ENCODE measurements at places on chromosomes 5 and 9. TPM values are rescaled to one million over a fixed set of nuclear protein-coding genes. Genes with fewer than 3 reads are reported as not detected.

TSSK1B gene
- total RNA-seq = not detected

FCN2 gene
- total RNA-seq = not detected

DRD1 gene
- total RNA-seq = 0.82 TPM

ANKRD31 gene
- 0.69 TPM for total RNA-seq

DDX4 gene
- not detected for total RNA-seq

ADGRD2 gene
- not detected for total RNA-seq

PRLR gene
- 15.8 TPM for total RNA-seq

AMBP gene
- not detected for total RNA-seq

CCL27 gene
- total RNA-seq = not detected

PIP5KL1 gene
- 2.9 TPM for total RNA-seq

CDH12 gene
- total RNA-seq = not detected

PHF24 gene
- total RNA-seq = 1.5 TPM

GRCh38 chr5:136615251-136616119 lies 250.1 kb upstream of the TRPC7 start:
- DNase-seq = no peak

DNA sequence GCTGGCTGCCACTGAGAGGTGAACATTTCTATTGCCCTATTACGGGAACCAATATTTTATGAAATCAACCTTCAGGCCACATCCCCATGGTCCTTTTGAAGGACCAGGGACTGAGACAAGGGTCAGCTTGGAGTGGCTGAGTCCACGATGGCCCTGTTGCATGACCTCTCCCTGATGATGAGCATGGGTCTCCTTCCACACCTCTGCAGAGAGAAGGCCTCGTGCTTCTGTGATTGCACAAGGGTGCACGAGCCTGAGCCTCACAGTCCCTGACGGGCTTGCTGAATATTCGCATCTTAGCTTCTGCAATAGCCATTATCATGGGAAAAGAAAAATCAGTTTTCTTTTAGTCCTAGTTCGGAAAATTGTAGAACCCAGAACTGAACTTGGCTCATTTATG lies 255.0 kb upstream of the IRX2 start:
- no peak for DNase-seq

- peak; percentile 81 for DNase-seq
Observed at GRCh38 chr9:130220352-130220751, 45.2 kb upstream of the HMCN2 start.

DNA sequence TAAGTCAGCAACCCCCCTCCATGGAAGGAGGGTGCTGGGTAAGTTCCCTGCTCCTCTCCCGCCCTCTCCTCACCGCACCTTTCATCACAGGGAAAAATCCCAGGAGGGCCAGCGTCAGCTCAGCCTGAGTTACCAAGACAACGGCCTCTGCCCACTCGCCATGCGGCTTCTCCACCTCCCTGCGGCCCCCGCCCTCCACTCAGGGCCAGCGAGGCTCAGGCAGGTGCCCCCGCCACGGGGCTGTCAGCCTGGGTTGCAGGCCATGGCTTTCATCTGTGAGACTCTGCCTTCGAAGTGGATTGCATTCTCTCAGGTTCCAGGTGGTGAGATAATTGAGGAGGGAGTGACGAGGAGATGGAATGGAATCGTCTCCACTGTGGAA lies 27.2 kb upstream of the LAMC3 start:
- DNase-seq = no peak

DNA sequence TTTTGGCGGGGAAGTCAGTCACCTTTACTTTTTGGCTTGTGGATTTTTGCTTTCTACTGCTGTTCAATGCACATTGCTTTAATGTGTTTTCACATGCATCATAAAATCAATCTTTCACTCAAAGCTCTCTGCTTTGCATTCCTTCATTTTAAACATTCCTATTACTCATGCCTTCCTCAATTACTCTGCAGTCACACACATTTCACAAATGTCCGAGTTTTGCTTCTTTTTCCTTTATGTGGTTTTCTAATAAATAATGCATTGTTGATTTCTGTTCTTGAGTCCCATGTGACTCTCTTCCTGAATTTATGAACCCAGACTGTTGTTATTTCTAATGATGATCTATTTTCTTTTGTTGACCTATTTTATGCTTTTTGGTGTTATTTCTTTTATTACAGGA lies 82.3 kb upstream of the EPB41L4B start:
- DNase-seq = no peak

DNA sequence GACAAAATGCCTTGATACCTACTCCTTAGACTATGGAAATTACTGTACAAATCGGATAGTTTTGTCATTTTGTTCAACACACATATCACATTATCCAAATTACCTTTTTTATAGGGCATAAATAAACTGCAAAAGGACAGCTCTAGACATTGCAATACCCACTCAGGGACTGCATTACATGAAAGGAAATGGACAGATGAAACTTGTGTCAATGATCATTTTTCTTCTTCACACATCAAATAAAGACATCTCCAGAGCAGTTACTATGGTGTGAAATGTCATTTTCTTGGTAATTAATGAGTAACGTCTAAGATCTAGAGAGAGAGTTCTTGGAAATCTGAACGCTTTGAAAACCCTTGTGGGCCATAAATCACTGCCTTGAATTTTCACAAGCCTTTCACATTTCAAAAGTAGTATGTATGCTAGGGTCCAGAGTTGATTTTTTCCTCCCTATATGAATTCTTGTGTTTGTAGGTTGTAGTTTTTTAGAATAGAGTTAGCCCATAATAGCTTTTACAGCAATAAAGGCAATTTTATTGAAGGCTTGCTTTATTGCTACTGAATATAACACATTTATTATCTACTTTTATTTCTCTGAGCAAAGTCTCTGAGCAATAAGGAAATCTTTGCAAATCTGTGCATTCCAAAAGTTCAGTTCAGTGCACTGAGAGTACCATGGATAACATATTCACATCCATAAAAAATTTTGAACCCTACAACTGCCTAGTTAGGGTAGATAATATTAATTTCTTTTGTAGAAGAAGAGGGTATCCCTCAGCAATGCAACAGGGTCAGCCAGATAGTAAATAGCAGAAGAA lies 358.0 kb upstream of the PCSK5 start:
- DNase-seq = no peak

DNA sequence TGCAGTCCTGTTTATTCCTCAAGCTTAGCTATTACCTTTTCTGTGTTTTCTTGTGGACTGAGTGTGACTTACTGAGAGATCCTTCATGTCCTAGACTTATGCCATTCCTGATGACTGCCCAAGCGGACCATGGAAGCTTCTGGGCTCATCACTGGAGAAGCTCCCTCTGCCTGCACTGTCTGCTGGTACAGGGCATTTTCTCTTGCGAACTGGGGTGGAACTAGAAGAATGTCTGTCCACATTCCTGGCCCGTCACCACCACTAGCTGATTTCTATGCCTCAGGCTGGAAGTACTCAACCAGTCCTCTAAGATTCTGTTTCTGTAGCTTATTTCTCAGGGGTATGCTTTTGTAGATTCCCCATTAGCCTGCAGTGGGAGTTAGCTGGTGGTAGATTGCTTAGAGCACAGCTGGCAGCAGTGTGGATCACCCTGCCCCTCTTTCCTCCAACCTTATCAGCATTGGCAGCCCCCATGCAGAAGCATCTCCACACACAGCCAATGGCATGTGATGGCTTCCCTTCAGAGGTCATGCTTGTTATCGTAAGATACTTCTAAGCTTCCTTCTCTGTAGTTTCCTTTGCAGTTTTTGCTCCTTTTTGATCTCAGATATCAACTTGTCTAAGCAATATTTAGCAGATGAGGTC lies 12.4 kb downstream of the SLC36A1 start:
- no peak for DNase-seq

- DNase-seq = no peak
Observed at GRCh38 chr9:18824095-18824666, 208.8 kb downstream of the SAXO1 start.

DNA sequence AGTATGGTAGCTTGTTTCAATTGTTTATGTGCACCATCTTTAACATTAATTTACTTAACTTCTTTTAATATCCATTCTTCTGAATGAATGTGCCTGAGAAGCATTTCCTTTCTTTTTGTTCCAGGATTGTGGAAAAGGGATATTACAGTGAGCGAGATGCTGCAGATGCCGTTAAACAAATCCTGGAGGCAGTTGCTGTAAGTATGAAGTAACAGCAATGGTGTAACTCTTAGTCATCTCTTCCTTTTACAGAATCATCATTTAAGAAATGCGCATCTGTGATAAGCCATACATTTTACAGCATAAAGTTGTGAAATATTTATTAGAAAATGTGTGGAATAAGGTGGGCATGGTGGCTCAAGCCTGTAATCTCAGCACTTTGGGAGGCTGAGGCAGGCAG lies 117.7 kb downstream of the STARD4 start:
- DNase-seq = no peak

- no peak for DNase-seq
Observed at GRCh38 chr9:112119225-112120029, 55.7 kb downstream of the SUSD1 start.

- no peak for DNase-seq
Observed at GRCh38 chr9:18795947-18796671, 236.9 kb downstream of the SAXO1 start.

- peak; percentile 78 for DNase-seq
Observed at GRCh38 chr9:121278477-121279261, 10.7 kb downstream of the GSN start.

- no peak for DNase-seq
Observed at GRCh38 chr9:115413304-115413703, 295.3 kb upstream of the TNC start.

DNA sequence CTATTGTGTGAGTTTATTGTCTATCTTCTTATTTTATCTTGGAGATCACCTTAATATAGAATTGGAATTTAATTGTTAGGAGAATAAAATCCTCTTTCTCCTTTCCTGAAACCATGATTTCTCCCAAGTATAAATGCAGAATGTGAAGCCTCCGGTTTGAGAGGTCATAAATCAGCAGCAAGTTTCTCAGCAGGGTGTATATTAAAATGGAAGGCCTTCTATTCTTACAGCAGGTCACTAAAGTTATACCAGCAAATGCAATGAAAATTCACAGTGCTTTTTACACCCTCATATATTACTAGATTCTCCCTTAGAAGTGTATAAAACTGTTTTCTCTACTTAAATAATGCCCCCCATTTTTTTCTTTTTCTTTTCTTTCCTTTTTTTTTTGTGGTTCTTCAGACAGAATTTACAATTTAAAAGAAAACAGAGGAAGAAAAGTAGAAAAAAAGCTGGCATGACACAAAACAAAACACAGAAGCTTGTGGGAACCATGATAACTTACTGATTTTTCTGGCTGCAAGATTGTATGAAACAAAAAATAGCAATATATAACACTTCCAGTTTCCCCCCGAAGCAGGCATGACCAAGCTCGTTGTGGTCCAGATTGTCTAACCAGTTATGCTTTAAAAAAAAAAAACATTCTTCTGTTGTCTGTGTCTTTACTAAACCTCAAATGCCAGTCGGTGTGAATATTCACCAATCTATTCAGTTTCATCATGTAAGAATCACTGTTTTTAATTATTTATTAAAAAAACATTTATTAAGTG lies 211.2 kb downstream of the RAB3C start:
- no peak for DNase-seq

DNA sequence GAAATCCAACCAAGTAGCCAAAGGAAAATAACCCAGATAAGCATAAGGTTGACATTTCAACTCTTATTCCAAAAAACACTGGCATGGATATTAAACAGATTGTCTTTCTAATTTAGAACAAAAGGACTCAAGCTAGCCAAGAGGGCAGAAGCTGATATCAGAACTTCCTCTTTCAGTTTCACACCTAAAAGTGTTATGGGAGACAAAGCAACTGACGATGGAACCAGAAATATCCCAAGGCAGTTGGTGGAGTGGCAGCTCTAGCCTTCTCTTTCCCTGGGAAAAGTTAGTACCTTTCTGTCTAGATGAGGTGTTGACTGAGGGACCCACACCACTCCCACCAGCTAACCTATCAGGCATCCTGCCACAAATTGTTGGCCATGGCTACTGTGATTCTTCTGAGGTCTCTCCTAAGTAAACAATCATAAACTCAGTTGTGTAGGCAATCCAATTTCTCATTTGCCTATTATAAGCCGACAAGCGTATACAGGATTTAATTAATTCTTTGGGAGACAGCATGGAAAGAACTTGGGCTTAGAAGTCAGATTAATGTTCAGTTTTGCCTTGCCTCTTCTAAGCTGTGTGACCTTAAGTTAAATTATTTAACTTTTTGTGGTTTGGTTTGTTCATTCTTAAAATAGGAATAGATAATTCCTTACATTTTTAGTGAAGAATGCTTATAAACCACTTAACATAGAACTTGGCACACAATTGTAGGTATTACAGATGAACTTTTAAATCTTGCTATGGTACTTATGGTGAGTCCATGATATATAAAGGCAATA lies 110.9 kb upstream of the ADAMTSL1 start:
- DNase-seq = no peak

DNA sequence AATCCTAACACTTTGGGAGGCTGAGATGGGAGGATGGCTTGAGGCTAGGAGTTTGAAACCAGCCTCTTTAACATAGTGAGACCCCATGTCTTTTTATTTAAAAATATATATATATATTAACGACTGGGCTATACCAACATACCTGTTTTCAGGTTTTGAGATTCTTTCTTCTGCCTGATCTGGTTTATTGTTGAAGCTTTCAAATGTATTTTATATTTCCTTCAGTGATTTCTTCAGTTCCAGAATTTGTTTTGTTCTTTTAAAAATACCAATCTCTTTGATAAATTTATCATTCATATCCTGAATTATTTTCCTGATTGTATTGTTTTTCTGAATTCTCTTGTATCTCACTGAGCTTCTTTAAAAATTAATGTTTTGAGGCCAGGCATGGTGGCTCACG lies 31.2 kb downstream of the OGN start:
- no peak for DNase-seq

DNA sequence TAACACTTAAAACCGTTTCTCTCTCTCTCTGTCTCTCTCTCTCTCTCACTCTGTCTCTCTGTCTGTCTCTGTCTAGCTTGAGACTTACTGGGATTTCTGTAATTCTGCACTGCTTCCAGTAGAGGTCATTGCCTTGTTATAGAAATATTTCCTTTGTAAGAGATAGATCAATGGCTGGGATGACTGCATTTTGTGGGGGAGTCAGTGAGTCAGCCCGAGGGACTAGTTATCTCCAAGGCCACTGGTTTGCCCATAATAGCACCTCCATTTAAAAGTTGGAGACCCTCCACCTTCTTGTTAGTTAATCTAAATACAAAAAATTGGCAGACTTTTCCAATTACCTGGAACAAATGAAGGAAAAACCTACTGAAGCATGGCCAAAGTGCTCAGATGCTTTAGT lies 547.2 kb downstream of the LRRC70 start:
- DNase-seq = no peak

Measured in uterus (tissue), 4 donors.